A549 (cell line): ENCODE measurements at places on chromosomes 5 and 9. TPM values are rescaled to one million over a fixed set of nuclear protein-coding genes. Genes with fewer than 3 reads are reported as not detected.

ARHGEF37 gene
- 0.98 to 1.2 TPM (median 1.2 TPM) in 3 replicates for polyA plus RNA-seq

FAM221B gene
- polyA plus RNA-seq, result not detected in 3 replicates

DNA sequence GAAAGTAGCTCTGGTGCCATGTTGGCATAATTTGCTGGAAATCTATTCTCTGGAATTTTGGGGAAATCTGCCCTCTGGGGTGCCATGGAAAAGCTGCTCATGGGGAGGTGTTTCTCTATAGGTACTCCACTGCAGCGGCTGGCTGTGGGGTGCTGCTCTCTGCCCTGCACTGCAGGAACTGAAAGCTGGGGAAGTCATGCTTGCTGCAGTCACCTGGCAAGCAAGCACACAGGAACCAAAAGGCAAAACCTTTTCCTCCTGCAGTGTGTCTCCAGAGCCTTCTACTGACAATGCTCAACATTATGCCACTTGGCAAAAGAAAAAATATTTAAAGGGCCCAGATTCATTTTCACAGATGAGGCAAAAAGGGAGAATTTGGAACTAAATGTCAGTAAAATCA is 25.8 kb upstream of the CARNMT1 start:
- no peak for DNase-seq

- DNase-seq, result no peak
Measured at GRCh38 chr5:120017513-120017912, 388.2 kb downstream of the FAM170A start.

DNA sequence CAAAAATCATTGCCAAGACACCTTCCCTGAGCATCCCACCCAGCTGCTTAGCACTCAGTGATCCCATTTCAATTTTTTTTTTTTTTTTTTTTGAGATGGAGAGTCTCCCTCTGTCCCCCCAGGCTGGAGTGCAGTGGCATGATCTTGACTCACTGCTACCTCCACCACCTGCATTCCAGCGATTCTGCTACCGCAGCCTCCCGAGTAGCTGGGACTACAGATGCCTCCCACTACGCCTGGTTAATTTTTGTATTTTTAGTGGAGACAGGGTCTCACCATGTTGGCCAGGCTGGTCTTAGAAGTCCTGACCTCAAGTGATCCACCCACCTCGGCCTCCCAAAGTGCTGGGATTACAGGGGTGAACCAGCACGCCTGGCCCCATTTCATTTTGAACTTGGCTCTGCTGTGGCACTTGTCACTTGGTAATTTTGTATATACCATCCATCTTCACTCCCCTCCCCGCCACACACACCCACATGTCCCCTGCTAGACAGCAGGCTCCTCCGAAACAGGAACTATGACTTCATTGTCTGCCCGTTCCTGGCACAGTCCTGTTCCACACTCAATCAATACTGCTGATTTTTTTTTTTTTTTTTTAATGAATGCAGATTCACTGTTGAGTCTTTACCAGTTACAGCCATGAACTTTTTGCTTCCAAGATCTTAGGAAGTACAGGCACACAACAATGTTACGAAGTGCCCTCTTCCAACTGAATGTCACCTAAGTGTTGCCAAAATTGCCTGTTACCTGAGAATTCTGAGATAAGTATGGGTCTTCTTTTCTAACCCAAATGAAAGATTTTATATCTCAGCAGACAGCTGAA is 17.3 kb upstream of the ZBTB34 start:
- no peak for DNase-seq

- no peak for DNase-seq
Measured at GRCh38 chr5:79795764-79796398, 106.2 kb downstream of the CMYA5 start.

GRCh38 chr5:84688566-84688965 is 303.9 kb upstream of the EDIL3 start:
- no peak for DNase-seq

CTNND2 gene
- not detected in 3 replicates for polyA plus RNA-seq

NSA2 gene
- polyA plus RNA-seq, result 228 to 258 TPM (median 235 TPM) in 3 replicates

GRCh38 chr9:37575511-37575914 is 667 bp downstream of the FBXO10 start:
- DNase-seq, result no peak

DNA sequence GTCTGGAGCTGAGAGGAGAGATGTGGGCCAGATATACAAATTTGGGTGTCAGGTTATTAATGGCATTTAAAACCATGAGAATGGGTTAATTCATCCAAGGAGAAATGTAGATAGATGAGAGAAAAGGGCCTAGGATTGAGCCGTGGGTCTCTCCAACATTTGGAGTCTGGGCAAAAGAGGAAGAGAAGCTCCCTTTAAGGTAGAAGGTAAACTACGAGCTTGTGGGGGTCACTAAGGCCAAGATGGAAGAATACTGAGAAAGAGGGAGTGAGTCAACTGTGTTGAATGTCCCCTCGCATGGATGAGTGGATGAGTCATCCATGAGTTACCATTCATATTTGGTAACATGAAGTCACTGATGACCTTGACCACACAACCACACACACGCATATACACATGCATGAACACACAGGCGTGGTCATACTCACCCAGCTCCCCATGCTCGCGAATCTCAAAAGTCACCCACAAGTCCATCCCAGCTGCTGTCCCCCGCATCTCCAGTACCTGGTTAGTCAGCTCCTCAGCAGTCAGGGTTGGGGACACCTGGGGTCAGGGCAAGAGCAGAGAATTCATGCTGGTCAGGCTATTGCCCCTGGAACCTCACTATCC is 6.8 kb upstream of the FCHSD1 start:
- peak; percentile 63 for DNase-seq

COL15A1 gene
- polyA plus RNA-seq, result 0.09 to 0.15 TPM (median 0.12 TPM) in 3 replicates

DNA sequence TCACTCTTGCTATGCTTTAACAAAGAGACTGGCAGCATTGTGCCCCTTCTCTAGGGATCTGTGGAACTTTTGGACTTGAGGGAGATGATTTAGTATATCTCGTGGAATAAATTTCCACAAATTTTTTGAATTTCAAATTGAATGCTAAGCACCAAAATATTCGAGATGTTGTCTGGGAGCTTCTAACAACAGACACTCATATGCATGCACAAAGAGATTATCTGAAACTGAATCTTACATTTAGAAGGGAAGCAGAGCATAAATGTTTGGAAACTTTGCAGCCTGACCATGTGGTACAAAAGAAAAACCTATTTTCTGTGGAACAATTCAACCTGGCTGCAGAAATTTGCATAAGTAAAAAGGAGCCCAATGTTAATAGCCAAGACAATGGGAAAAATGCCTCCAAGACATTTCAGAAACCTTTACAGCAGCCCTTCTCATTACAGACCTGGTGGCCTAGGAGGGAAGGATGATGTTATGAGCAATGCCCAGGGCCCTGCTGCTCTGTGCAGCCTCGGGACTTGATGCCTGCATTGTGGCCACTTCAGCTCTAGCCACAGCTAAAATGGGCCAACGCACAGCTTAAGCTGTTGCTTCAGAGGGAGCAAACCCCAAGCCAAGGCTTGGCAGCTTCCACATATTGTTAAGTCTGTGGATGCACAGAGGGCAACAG is 285.8 kb upstream of the FAM174A start:
- no peak for DNase-seq

PCDHGA9 gene
- 0.01 to 0.09 TPM (median 0.03 TPM) in 3 replicates for polyA plus RNA-seq

DNA sequence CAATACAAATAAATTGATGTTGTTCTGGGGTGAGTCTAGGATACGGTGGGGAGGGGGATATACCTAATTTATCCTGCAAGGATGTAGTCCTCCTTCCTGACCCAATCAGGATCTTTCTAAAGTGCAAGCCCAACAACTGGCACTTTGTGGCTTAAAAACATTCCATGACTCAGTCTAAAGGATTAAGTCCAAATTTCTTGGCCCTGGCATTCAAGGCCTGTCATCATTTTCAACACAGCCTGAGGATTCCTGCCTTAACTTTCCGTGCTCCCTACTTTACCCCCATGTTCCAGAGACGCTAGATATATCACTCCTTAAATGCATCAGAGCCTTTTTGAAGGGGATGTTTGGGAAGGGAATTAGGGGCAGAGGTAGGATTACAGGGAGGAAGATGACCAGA is 1.0 kb downstream of the FAM221B start:
- DNase-seq, result no peak
